ENCODE measurements at places on chromosomes 7 and 10.

DNA sequence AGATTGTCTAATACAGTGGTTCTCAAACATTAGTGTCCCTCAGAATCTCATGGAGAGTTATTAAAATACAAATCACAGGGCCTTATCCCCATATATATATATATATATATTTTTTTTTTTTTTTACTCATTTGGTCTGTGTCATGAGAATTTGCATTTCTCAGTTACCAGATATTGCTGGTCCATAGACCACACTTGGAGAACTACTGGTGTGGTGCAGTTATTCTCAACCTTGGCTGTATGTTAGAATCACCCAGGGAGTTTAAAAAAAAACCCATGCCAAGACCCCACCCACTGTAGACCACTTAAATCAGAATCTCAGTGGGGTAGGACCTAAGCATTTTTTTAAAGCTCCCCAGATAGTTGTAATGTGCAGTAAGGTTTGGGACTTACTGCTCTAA, 179.9 kb downstream of the AUTS2 start:
- DNase-seq = no peak

- DNase-seq = no peak
Measured at GRCh38 chr7:90720984-90721760, 125.1 kb downstream of the CDK14 start.

- no peak for DNase-seq
Measured at GRCh38 chr7:51246258-51247245, 70.1 kb downstream of the COBL start.

- no peak for DNase-seq
Measured at GRCh38 chr7:131803816-131804215, 247.4 kb upstream of the PODXL start.

- no peak for DNase-seq
Measured at GRCh38 chr10:71842856-71843686, 8.0 kb downstream of the PSAP start.

- no peak for DNase-seq
Measured at GRCh38 chr10:57867241-57867640, 400.5 kb downstream of the IPMK start.
